ENCODE measurements at places on chromosomes 16 and 17. TPM values are rescaled to one million over a fixed set of nuclear protein-coding genes. Genes with fewer than 3 reads are reported as not detected.
A peak's percentile ranks its signal among the peaks of the same experiment; 100 is the strongest.

The SEPTIN1 gene
- polyA plus RNA-seq: 3.2 TPM

DNA sequence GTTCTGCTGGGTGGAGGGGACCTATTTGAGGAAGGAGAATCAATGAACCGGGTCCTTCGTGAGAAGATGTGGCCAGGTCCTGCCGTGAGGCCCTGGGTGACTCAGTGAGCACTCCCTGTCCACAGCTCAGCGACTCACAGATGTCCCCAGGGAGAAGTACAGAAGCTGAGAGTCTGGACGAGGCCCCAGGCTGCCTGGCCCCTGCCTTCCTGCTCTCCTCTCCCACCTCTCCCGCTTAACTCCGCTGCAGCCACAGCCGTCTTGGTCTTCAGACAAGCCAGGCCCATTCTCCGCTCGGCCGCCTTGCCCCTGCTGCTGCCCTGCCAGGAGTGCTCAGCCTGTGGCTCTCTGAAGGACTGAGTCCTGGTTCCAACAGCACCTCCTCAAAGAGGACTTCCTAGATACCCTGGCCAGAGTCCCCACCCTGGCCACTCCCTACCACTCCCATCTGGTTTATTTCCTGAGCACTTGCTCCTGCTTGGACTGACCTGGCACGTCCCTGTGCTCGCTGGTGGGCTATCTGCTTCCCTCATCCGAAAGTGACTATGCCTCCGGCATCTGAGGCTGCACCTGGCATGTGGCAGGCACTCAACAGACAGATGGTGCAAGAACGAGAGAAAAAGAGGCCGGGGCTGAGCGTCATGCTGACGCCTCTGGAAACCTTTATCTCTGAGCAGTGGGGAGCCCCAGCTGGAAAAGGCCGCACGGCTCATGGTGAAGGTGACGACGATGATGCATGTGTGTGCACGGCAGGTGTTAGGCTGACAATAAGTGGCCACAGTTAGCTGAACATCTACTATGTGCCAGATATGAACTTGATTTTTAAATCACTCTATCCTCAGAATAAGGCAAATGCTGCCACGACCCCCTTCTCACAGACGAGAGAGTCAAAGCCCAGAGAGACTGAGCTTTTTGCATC, 9.2 kb upstream of the TNFRSF13B start:
- no peak for DNase-seq

GRCh38 chr16:65287307-65287706, 165.4 kb upstream of the CDH11 start:
- no peak for DNase-seq

The NPIPA7 gene
- polyA plus RNA-seq: 2.6 TPM

GRCh38 chr16:65068151-65068740, 53.6 kb downstream of the CDH11 start:
- peak; percentile 23 for DNase-seq

GRCh38 chr17:78624324-78625151, 47.3 kb upstream of the DNAH17 start:
- no peak for DNase-seq

- no peak for DNase-seq
These were observed 13.7 kb downstream of the RARA start for GRCh38 chr17:40322358-40323315.

- DNase-seq: no peak
These were observed 14.6 kb downstream of the ABCC3 start for GRCh38 chr17:50649042-50649908.

GRCh38 chr16:318628-319027, 33.9 kb downstream of the AXIN1 start:
- no peak for DNase-seq

The CDC42EP4 gene
- 21.5 TPM for polyA plus RNA-seq

The FZD2 gene
- 13.9 TPM for polyA plus RNA-seq

DNA sequence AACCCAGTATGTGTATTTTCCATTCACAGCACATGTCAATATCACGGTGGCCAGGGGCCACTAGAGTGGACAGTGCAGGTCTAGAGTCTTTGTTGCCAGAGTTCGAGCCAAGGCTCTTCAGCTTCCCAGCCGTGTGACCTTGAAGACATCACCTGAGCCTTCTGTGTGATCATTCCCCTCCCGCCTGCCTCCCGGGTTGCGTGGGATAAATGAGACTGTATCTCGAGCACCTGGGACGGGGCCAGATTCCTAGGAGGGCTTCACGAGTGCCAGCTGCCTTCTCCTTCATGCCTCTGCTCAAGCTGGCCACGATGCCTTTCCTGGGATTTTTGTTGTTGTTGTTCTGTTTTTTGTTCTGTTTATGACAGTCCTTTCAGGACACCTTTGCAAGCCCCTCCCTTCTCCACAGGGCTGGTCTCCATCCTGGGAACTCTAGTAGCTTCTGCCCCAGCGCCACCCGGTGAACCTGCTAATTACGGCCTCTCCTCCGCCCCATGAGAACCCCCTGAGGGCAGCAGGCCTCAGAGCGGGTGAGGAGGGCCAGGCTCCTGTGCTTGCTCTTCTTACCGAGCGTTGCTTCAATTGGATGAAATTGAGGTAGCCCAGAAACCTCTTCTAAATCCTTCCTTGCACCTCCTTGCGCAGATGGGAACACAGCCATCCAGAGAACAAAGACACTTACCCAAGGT, 3.9 kb downstream of the SPNS2 start:
- DNase-seq: no peak

The BRICD5 gene
- 7.8 TPM for polyA plus RNA-seq

GRCh38 chr17:1766382-1767135, 4.7 kb downstream of the SERPINF1 start:
- no peak for DNase-seq

The TP53TG3C gene
- polyA plus RNA-seq: not detected

DNA sequence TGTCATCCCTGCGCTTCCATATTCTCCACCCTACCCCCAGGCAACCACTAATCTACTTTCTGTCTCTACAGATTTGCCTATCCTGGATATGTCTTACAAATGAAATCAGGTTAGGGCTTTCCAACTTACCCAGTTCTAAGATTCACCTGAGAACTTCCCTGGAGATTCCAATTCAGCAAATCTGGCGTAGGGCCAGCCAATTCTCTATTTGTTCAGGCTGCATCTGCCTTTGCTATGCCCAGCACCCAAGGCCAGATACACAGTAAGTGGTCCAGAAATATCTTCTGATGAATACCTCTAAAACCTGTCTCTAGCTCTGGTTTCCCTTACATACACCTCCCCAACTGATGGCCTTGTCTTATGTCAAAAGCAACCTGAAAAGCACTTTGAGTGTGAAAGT, 10.4 kb upstream of the CTCF start:
- DNase-seq: no peak

DNA sequence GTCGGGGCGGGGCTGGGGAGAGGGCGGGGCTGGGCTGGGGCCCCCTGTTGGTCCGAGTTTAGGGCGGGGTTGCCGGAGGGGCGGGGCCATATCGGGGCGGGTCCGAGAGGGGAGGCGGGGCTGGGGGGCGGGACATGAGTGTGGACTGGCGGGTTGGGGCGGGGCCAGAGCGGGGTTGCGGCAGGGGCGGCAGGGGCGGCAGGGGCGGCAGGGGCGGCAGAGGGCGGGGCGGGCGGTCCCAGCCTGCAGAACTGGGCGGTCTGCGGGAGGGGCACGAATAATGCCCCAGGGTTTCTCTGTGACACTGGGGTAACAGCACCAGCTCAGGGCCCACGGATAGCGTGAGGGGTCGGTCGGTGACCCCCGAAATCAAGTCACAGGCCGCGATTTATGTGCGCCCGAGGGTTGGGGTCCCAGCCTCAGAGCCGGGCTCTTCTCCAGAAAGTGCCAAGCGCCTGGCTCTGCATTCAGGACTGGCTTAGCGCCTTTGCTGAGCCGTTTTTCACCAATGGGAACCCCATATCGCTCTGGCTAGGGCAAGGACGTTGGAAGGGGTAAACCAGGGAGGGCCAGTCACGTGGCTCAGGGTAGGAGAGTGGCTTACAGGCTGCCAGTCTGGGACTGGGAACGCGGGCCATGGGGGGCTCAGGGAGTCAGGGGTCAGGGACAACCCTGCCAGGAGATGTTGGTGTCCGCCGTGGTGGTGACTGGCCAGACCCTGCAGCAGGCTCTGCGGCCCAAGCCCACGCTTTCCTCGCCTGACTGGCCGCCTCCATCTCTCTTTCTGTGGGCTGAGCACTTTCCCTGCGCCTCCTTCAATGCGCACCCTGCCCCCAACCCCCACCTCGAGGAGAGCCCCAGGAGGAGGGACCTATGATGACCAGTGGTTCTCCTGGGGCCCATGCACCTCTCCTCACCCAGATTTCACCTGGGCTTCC, 1.2 kb upstream of the METTL26 start:
- DNase-seq: no peak

The SYCE1L gene
- 4.5 TPM for polyA plus RNA-seq

The FOXF1 gene
- not detected for polyA plus RNA-seq

The NOD2 gene
- polyA plus RNA-seq: 2.3 TPM

DNA sequence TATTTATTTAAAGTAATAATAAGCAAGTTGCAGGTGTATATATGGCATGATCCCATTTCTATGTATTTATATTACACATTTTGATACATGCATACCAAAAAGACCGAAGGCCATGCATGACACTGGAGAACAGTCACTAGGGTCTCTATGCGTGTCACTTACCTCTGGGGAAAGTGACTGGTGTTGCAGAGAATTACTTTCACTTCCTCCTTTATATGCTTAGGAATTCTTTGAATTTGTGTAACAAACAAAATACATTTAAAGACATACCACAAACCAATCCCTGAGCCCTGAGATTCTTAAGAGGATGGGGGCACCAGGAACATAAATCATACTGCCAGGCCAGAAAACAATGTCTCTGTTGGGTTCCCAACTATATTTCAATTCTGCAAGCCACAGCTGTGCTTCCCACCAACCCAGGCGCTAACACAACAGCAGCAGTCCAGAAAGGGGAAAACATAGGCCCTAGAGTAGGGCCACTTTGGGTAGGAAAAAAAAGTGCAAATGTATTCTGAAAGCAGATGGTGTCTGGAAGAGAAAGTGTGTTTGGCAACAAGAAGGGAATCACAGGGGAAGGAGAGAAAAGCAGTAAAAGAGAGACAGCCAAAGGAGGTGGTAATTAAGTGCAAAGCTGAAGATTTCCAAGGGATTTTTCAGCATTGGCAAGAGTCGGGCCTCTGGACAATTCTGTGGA, 24.5 kb upstream of the HYDIN start:
- peak; percentile 59 for DNase-seq

- DNase-seq: no peak
These were observed 3.3 kb downstream of the RND2 start for GRCh38 chr17:43028221-43028861.
